ENCODE measurements at places on chromosomes 5 and 9.

DNA sequence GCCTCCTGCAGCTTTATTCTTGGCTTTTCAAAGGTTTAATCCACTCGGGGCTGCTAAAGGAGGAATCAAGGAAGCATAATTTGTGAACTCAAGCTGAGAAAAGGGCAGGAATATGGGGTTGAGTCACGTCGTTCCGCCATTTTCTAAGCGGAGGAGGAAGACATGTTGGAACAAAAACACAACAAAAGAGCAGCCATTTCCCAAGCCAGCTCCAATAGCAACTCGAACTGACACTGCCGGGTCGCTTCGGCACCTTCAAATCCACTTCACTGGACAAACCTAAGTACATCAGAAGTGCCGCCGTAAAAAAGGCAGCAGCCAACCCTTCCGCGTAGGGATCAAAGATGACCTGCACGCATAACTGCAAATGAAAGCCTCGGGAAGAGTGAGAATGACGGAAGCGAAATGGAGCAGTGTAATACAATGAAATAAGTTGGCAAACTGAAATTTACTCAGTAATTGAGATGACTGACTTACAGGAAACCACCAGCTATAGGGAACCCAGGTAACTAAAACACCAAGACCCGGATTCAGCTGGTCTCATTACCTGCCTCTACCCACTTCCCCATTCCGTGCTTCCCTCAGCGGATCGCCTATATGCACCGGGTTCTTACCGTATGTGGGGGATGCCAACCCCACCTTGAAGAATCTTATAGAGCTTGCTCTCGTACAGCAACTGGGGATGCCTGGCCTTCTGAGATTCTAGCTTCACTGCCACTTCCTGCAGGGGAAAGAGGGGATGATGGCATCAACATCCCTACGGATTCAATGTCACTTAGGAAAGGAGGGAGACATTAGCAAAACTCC, 1.6 kb downstream of the CSNK1A1 start:
- DNase-seq = no peak

GRCh38 chr9:115739096-115739875, 414.3 kb upstream of the PAPPA start:
- DNase-seq = no peak

DNA sequence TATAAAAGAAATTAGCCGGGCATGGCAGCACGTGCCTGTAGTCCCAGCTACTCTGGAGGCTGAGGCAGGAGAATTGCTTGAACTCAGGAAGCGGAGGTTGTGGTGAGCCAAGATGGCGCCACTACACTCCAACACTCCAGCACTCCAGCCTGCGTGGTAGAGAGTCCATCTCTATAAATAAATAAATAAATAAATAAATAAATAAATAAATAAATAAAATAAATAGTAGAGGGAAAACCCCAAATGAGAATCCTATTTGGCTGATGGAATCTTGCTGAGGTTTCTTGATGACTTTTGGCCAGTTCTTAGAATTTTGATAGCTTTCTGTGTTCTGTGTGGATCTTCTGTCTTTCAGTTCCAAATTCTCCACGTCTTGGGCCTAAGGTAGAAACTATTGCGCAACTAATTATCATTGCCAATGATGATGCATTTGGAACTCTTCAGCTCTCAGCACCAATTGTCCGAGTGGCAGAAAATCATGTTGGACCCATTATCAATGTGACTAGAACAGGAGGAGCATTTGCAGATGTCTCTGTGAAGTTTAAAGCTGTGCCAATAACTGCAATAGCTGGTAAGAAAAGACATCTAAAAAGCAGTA, 126.9 kb downstream of the ADGRV1 start:
- DNase-seq = no peak

DNA sequence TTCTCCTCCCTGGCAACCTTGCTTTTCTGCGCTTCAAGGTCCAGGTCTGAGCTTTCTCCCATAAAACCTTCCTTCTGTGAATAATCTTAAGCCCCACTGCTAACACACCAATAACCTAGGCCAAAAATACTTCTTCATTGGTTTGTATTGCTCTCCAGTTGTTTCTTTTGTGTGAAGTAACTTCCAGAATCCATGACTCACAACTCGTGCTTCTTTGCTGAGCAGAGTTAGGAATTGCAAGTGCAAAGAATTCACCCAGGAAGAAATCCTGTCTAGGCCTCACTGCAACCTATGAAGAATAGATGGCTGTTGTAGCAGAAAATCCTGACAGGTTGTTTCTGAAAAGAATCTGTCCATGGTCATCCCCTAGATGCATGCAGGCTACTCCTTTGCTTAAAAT, 295.7 kb downstream of the MED10 start:
- no peak for DNase-seq

DNA sequence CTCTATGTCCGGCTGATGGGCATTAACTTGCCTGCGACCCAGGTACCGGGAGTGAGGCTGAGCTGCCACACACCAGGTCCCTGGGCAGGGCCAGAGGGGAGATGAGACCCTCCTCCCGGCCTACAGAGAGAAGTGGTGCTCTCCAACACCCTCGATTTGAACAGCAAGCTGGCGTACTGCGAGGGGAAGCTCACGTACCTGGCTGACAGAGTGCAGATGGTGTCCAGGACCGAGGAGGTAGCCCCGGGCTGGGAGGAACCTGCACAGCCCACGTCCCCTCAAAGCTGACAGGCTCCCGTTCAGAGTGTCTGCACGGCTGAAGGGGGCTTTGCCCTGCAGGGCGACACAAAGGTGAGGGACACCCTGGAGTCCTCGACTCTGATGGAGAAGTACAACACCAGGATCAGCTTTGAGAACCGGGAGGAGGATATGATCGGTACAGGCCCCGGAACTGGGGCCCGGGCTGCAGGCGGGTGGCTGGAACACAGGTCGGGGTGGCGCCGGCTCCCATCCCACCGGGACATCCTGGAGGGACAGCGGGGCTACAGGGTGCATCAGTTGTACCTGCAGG, 1.0 kb upstream of the RABL6 start:
- DNase-seq = no peak

GRCh38 chr5:90285581-90285980, 124.0 kb downstream of the CETN3 start:
- DNase-seq = no peak

- no peak for DNase-seq
Measured at GRCh38 chr9:131923766-131924165, 155.9 kb downstream of the MED27 start.

DNA sequence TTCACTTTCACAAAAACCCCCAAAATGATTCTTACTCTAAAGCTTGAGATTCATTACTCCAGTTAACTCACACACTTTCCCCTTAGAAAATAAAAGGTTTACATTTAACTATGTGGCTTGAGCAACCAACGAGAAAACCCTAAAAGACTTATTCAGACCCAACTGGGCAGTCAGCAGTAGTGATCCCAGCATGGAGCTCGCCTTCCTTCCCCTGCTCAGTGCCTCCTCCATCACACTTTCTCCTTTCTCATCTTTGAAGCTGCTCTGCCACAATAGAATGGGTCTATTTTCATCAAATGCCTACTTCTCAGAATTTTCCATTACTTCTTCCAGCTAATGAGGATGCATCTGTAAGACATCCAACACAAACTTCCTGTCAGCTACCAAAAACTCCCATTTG, 29.1 kb downstream of the RORB start:
- no peak for DNase-seq

DNA sequence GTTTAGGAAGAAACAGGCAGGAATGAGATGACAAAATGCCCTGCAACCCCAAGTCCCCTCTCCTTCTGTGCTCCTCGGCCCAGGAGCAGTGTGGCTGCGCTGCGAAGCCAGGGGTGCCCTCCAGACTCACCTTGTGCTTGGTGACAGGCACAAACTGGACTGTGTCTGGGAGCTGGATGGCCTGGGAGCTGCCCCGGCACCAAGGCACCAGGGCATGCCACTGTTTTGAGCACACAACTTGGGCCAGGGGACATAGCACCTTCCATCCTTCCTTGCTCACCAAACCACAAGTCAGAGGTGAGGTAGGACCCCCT, 51.1 kb downstream of the PRRT1B start:
- DNase-seq = no peak

DNA sequence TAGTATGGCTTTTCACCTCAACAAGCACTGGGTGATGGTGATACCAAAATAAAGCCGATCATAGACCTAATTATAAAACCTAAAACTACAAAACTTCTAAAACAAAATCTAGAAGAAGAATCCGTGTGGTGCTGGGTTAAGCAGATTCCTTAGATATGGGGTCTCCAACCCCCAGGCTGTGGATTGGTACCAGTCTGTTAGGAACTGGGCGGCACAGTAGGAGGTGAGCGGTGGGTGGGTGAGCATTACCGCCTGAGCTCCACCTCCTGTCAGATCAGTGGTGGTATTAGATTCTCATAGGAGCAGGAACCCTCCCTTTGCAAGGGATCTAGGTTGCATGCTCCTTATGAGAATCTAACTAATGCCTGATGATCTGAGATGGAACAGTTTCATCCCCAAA, 33.2 kb downstream of the MRPS27 start:
- DNase-seq = no peak

DNA sequence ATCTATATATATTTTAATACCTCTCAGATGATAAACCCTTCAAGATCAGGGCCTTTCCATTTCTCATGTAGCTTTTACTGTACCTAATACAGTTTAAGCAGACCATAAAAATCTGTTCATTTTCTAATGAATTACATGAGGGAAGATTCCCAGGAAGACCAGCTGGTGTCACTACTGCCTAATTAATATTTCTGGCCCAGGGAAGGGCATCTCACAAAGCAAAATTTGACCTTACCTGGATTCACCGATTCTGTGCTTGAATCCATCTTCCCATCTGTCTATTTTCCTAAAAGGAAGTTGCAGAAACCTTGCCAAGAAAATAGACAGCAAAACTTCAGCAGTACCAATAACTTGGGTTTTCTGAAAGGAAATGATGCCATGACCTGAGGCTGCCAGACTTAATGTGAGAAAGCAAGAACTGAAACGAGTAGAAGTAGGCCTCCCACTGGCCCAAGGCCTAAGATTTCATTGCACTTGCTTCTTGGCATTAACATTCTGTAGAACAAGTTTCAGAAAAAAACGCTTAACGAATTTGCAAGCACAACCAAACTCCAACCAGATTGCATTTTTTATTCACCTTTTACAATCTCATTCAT, 83.0 kb upstream of the GLIS3 start:
- DNase-seq = peak; percentile 26

DNA sequence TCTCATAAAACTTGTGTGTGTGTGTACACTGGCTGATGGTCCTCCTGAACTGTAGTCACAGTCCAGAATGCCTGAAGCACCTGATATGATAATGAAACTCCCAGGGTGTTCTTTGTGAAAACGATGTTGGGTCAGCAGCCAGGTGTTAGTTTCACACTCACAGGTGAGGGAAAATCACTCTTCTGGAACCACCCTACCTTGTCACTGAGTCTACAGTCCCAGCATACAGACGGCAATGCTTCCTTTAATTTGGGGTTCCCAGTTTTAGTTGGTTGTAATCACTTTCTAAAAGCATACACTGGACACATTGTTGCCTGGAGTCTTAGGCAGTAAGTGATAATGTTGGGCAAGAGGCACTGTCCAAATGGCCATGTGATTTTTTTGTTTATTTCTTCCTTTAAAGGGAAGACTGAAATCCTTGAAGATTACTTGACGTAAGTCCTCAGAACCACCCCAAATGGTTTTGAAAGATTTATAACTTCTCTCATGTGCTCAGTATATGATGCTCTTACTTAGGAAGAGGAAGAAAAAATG, 18.2 kb upstream of the MGAT1 start:
- no peak for DNase-seq

- no peak for DNase-seq
Measured at GRCh38 chr5:101326766-101327165, 423.7 kb upstream of the ST8SIA4 start.
